ENCODE measurements at places on chromosomes 12 and 14.

- DNase-seq, result no peak
Measured at GRCh38 chr12:94618995-94619695, 31.2 kb downstream of the TMCC3 start.

DNA sequence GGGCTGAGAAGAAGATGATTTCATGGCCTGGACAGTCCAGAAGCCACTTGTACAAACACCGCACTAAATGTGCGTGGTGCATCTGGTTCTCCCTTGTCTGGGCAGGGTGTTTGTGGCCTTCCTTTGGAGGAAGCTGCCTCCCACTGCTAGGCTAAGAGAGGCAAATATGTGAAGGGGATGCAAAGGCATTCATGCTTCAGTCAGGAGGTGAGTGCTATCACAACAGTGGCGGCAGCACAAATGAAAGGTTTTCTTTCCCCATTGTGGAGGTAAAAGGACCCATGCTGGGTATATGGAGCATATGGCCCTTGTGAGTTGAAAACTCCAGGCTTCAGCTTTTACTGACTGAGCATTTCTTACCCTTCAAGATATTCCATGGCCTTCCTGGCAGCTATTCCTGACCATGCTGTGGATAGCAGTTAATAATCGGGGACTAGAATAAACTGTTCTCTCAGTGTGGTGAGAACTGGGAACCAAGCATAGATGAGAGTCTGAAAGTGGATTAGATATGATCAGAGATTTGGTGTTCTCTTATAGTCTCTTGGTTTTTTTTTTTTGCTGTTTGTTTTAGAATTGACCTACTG is 69.9 kb downstream of the MYRFL start:
- DNase-seq, result no peak

GRCh38 chr12:113831016-113831415 is 135.1 kb downstream of the RBM19 start:
- no peak for DNase-seq

- no peak for DNase-seq
Measured at GRCh38 chr12:20423557-20423956, 55.2 kb downstream of the PDE3A start.

- DNase-seq, result no peak
Measured at GRCh38 chr12:50790081-50790480, 26.2 kb downstream of the ATF1 start.

GRCh38 chr12:124497658-124498057 is 69.8 kb downstream of the NCOR2 start:
- peak; percentile 61 for DNase-seq

DNA sequence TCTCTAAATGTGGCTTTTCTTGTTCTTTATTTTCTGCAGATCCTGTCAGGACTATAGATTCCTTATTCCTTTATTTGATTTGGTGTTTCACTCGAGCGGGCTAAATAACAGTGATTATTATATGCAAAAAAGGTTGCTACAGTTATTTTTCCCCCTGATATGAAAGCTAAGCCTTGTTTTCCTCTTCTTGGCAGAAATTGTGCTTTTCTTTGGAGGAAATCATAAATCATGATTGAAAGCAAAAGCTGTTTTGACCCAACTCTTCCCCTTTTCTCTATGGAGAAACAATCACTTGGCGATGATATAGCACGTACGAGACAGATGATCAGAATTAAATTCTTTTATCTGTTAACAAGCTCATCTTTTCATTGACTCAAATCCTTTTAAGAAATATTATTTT is 31.4 kb downstream of the PPFIBP1 start:
- no peak for DNase-seq

DNA sequence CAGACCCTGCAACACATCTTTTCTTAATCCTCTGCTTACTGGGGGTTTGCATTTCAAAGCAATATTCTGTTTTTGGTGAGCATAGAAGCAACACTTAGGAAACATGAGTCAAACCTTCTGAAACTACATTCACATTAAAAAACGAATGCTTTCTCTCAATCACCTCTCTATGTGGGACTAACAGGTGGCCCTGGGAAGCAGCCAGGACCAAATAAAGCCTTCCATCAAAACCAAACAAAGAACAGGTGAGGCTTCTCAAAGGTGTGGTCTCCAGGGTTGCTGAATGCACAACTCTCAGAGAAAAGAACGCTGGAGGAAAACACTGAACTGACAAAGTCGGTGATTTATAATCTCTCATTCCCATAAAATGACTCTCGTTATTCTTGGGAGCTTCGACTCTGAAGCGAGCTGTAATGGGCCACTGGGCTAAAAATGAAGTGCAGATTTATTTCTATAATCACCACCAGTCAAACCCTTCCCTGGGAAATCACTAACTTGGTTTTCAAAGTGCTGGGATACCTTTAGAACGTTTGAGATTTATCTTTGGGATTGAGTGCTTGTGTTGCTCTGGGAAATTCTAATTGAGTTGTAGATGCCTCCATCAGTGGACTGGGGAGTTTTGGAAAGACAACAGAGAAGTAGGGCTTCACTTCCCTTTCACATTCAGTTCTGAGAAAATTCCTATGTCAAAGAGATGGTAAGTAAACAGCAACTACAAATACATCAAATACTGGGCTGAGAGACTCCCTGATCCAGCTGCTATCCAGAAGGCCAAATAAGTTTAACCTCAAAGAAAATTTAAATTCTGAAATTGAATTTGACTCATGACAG is 262.0 kb upstream of the TMPO start:
- DNase-seq, result no peak

- DNase-seq, result no peak
Measured at GRCh38 chr12:11724888-11725311, 75.4 kb downstream of the ETV6 start.

DNA sequence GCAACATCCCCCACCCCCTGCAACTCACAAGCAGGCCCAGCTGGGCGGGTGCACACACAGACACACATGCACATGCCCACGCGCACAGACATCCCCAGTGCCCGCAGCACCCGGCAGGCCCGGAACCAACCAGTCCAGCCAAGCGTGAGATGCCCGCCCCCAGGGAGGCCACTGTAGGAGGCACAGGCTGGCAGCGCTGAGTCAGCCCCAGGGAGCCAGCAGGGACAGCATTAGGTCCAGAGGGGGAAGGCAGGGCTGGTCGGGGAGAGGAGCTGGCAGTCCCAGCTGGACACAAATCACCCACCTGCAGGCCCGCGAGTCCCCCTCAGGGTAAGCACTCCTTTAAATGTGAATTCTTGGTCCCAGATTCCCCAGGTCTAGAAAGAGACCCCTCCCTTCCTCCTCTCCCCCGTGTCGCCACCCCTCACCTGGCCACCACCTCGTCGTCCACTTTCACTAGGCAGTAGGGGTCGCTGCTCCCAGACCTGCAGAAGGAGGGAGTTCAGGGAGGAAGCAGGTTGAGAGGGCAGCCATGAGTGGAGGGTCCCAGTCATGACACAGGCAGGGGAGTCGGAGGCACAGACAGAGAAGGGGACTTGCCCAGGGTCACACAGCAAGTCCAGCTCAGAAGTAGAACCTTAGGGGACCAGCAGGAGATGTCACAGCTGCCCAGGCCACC is 5.0 kb downstream of the RASAL1 start:
- DNase-seq, result peak; percentile 62

GRCh38 chr12:52371716-52372115 is 4.4 kb upstream of the KRT85 start:
- DNase-seq, result no peak

Measured in hippocampal formation (tissue), 2 donors.